Gastrocnemius medialis (tissue), 4 donors: ENCODE measurements at places on chromosomes 5 and 9.
A peak's percentile ranks its signal among the peaks of the same experiment; 100 is the strongest.

DNA sequence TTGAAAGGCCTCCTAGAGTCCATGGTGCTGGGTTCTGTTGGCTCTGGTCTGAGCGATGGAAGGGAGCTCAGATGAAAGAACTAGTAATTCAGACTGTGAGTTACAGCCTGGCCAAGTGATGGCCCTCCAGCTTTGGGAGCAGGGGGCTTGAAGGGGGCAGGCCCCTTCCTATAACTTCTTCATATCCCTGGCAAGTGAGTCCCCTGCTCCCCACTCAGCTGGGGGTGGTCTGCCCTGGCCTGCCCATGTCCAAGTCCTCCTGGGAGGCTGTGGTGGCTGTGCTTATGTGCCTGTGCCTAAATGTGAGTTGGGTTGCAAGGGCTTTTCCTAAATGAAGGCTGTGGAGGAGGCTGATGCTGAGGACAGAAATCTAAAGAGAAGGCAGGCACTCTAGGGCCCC lies 80.1 kb downstream of the MACROH2A1 start:
- DNase-seq = no peak

DNA sequence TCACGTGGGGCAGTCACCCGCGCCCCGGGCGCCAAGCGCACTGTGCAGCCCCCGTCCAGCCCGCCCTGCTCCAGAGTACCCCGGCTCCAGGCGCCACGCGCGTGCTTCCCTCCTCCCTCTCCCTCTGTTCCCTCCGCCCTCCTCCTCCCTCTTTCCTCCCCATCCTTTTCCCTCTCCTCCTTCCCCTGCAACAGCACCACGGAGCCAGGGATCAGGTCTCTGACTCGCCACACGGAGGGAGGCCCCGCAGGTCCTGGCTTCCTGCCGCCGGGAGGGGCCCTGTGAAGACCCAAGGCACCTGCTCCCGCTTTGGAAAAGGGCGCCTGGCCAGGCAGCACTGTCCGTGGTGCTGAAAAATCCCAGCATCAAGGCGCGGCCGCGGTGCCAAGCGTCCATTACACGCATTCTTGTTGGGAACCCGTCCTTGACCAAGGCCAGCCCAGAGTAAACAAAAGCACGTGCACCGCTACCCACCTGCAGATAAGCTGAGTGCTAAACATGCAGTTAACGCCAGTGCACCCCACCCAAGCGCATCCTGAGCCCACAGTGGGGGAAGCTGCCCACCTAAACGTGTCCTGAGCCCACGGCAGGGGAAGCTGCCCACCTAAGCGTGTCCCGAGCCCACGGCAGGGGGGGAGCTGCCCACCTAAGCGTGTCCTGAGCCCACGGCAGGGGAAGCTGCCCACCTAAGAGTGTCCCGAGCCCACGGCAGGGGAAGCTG lies 21.7 kb downstream of the SLC6A18 start:
- no peak for DNase-seq

GRCh38 chr5:173868096-173868880 lies 19.9 kb upstream of the CPEB4 start:
- DNase-seq = no peak

GRCh38 chr9:125816321-125816720 lies 69.1 kb downstream of the PBX3 start:
- no peak for DNase-seq

DNA sequence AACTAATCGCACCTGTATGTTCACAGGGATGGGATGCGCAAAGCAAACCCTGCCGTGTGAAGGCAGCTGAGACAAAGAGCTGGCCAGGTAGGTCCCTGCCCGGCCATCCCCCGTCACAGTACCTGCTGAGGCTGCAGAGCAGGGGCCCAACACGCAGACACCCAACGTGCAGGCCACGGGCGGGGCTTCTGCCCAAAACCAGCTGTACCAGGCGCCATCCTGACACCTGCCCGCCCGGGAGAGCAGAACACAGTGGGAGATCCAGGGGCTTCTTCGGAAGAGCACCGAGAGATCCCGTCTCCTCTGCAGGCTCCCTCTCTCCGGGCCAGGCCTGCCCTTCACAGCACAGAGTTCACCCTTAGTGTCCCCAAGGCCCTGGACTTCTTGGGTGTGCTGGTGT lies 28.4 kb downstream of the ABO start:
- DNase-seq = no peak

DNA sequence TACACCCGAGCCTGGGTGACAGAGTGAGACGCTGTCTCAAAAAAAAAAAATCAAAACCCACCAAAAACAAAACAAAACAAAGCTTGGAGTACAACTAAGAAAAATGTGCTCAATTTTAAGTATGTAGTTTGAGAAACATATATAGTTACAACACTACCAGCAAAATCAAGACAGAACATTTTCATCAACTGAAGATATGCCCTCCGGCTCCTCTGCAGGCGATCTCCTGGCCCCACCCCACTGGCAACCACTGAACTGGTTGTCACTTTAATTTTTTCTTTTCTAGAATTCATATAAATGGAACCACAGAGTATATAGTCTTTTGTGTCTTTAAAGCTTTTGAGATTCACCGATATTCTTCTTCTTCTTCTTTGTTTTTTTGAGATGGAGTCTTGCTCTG lies 35.0 kb downstream of the CNOT8 start:
- no peak for DNase-seq

DNA sequence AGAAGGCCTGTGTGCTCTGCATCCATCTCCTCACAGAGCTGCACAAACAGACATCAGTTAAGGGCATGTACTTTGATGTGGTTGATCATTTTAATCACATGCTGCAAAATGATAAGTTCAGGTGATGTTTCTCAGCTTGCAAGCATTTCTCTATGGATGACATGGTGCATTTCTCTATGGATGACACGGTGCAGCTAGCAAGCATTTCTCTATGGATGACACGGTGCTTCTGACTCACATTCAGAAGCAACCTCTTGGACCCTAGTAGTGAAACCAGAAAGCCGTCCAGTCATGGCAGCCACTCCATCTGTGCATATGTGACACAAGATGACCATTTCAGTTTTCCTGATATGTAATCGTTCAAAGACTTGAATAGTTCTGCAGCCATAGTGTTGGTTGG lies 24.1 kb upstream of the RNF20 start:
- no peak for DNase-seq

DNA sequence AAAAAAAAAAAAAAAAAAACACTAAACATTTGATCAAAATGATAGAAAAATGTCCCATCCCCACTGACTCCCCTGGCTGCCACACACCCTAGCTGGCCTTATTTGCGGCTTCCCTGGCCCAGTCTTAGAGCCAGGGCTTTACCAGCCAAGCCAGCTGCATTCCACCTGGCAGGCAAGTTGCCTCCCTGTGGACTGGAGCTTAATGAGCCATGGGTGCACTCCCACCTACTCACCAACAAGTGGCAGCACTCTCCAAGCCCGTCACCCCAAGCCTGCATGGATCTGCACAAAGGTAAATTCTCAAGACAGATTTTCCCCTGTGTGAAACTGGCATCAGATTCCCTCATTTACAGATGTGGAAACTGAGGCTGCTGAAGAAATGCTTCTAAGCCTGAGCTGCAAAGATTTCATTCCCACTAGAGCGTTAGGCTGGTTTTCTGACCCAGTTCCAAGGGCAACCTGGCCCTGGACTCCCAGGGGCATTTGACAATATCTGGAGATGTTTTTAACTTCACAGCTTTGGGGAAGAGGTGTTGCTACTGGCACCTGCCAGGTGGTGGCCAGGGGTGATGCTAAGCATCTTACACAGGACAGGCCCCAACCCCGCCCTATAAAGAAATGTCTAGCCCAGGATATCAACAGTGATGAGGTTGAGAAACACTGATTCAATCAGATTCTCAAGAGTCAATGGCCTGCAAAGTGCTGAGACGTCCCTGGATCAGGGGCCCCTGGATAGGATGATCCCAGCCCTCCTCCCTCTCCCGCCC lies 21.9 kb upstream of the VDAC1 start:
- DNase-seq = peak; percentile 46

GRCh38 chr9:21030389-21031035 lies 928 bp downstream of the HACD4 start:
- DNase-seq = no peak

DNA sequence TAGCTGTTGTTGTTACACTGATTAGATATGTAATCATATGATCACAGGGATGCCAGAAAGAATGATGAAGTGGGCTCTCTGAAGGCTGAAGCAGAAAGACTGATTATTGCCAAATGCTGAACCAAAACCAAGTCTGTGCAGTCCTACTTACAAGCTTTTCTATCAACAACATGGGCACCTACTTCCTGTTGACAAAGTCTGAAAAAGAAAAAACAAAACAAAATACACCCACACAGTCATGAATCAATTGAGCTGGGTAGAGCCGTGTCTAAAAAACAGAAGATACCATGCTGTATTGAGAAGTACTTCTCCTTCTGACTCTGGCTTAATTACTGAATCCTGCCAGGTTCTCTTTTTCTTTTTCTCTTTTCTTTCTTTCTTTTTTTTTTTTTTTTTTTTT lies 363.4 kb downstream of the RAB3C start:
- DNase-seq = no peak

DNA sequence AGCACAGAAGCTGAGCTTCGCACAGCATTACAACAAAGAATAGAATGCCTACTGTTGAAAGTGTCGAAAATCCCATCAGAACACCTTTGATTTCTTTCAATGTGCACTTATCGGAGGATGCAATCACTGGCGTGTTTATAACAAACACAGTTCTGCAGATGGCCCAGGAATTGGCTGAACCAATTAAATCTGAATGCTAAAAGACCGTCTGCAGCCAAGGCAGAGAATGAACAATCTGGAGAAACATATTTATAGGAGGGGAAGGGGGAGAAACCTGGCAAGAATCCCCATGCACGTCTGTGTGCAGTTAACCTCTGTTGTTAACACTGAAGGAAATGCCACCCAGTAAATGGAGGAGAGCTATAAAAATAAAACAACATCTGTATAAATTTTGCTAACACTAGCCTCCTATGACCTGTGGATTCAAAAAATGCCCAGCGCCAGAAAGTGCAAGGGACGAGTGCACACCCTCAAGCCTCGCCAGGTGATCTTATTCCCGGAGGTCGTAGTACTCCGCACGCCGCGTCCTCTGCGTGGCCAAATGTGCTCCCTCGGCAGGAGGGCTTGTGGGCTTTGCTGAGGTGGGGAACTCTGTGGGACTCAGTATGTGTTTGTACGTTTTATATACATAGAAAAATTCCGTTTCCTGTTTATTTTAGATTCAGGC lies 56.8 kb downstream of the PTCH1 start:
- DNase-seq = no peak

- peak; percentile 20 for DNase-seq
These were observed 686.5 kb upstream of the DMAC1 start for GRCh38 chr9:8486095-8486494.

DNA sequence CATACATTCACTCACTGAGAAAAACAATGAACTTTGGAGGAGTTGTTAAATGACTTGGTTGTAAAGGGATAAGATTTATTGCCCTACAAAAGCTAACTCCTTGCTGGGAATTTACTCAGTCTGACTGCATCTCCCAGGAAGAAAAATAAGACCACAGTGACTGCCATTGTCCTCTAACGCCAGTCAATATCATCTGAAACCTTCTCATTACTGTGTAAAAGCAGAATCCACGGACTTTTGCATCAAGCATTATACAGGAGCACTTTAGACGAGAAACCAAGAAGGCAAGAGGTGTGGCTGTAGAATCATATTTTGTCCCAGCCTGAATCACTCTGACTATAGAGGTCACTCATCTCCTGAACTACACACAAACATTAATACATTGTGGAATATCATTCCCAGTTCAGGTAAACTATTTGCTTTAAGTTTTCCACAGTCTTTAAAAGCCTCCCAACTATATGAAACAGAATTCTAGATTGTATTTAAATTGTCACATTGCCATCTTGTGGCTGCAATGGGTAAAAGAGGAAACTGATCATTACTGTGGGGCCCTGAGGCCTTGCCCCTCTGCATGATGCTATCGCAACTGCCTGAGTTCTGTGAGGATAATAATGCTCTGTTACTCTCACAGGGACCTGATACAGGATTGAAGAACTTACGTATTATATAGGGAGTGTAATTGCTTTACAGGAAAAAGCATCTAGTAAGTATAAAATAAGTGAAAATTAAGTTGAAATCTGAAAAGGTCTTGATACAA lies 142.9 kb downstream of the SLCO4C1 start:
- DNase-seq = no peak

GRCh38 chr5:38830521-38831051 lies 15.2 kb upstream of the OSMR start:
- no peak for DNase-seq

- no peak for DNase-seq
These were observed 44.2 kb downstream of the SH3PXD2B start for GRCh38 chr5:172410160-172410559.

DNA sequence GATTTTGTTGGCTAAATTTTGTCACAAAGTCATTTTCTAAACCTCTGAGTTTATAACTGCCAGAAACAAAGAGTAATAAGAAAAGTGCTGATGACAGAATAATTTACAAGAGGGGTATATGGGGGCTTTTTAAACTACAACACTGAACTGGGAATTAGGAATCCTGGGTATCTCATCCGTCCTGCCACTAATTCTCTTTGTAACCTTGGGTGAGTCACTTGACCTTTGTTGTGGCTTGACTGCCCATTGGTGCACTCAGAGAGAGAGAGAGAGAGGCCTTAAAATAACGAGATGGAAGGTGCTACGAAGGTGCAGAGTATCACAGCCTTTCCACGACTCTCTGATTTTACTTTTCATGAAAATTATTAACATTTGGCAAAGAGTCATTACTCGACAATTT lies 130.3 kb upstream of the CNTLN start:
- DNase-seq = no peak

- DNase-seq = no peak
These were observed 32.0 kb downstream of the ENHO start for GRCh38 chr9:34490760-34491159.

DNA sequence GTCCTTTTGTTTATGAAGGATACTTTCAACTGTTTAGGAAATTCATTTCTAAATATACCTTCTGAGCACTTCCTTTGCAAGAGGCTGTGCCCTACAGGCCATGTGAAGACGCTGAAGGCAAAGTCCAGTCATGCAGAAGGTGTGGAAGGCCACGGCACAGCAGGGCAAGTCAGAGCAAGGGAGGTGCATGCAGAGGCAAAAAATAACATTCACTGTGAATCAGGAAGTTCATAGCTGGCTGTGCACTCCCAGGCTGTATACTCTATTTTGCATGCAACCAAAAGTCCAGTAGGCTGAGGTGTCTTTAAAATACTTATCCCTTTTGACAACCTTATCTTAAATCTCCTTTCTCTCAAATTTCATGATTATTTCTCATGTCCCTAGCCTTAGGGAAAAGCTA lies 50.3 kb downstream of the GNAQ start:
- no peak for DNase-seq

- DNase-seq = no peak
These were observed 38.5 kb upstream of the LCP2 start for GRCh38 chr5:170336065-170336464.
